ENCODE measurements at places on chromosomes 16 and 17. TPM values are rescaled to one million over a fixed set of nuclear protein-coding genes. Genes with fewer than 3 reads are reported as not detected.
A peak's percentile ranks its signal among the peaks of the same experiment; 100 is the strongest.

DNA sequence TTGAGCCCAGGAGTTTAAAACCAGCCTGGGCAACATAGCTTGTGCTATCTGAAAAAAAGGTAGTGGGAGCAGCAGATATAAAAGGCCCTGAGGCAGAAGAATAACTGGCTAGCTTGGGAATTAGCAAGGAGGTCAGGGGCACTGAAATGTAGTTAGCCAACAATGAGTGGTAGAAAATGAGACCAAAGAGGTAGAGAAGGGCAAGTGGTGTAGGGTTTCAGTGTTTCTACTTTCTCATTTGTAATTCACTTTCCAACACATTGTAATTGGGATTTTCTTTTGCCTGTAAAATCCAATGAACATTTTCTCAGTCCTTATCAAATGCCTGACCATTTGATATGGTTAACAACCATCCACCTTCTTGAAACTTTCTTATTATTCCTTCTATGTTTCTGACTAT, 95.1 kb upstream of the CORO6 start:
- DNase-seq: no peak

- peak; percentile 37 for DNase-seq
These were observed at the start of gene SCNN1B for GRCh38 chr16:23302045-23302956. Gene SCNN1B (plus strand): TSS chr16:23302302. CDS start chr16:23348600, 46,298 bp downstream.

- DNase-seq: no peak
These were observed 95.5 kb downstream of the PMP22 start for GRCh38 chr17:15169676-15170075.

DNA sequence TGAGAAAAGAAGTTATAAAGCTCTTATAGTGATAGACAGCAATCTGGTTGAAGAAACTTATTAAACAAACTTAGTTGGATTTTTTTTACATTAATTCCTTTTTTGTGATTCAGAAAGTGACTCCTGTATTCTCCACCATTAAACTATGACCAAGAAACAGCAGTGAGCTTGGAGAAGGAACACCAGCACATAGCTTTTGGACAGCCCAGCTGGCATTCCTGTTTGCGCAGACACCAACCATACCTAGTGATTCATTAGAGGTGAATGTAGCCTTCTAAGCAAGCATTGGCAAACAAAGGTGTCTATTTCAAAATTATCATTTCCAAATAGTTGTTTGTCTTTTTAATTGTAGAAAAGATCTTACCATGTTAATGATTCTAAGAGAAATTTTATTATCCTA, 94.4 kb downstream of the STXBP4 start:
- no peak for DNase-seq

DNA sequence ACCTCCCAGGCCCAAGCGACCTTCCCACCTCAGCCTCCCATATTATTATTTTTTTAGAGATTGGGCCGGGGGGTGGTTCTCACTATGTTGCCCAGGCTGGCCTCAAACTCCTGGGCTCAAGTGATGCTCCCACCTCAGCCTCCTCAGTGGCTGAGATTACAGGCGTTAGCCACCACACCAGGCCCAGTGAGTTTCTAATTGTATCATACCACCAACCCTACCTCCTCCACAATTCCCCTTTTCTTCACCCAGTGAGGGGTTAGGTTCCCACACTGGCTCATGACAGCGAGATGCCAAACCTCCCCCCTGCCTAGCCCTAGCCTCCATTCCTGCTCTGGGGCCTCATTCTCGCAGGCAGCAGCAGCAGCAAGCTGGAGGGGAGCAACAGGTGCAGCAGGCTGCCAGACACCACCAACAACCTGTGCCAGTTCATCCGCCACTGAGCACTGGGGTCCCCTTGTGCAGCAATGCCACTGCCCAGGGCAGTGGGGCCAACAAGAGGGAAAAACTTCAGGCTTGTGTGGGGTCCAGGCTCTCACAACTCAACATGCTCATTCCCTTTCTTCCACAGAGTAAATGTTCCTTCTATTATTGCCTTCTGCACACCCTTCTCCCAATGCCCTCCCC, 9.1 kb downstream of the ATP6V0D1 start:
- peak; percentile 17 for DNase-seq

- no peak for DNase-seq
These were observed 21.9 kb downstream of the SEC14L5 start for GRCh38 chr16:4979736-4980660.

GRCh38 chr17:76248013-76248782, 7.9 kb upstream of the RNF157 start:
- no peak for DNase-seq

- peak; percentile 49 for DNase-seq
These were observed 2.2 kb upstream of the LIMD2 start for GRCh38 chr17:63701868-63702720.

DNA sequence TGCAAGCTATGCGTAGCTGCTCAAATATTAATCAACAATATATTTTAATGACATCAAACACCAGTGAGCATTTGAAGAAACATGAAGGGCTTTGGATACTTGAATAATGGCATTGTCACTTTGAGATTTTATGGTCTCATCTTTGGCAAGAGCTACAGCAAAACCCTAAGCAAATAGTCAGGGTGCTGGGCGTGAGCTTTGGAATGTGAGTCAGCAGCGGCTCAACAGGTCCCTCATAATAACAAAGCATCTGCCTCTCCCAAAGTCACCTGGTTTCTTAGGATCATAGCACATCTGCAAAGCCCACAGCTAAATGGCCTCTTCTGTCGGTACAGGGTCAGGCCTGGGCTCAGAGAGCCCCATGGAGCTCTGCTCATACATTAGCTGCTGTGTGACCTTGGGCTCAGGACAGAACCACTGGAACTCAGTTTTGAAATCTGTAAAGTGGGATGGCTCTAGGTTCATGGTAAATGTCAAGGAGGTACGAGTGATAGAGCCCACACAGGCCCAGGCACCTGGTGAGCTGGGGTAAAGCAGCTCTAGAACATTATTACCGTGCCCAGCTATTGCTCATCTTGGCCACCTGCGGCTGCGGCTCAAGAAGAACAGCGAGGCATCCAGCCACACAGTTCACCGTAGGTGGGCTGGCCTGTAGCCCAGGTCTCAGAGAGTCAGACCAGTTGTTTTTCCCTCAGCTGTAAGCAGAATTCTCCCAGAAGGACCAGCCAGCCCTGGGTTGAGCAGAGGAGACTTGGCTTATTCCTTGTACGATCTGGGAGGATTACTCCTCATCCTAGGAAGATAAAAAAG, 544.5 kb upstream of the CDH11 start:
- no peak for DNase-seq

DNA sequence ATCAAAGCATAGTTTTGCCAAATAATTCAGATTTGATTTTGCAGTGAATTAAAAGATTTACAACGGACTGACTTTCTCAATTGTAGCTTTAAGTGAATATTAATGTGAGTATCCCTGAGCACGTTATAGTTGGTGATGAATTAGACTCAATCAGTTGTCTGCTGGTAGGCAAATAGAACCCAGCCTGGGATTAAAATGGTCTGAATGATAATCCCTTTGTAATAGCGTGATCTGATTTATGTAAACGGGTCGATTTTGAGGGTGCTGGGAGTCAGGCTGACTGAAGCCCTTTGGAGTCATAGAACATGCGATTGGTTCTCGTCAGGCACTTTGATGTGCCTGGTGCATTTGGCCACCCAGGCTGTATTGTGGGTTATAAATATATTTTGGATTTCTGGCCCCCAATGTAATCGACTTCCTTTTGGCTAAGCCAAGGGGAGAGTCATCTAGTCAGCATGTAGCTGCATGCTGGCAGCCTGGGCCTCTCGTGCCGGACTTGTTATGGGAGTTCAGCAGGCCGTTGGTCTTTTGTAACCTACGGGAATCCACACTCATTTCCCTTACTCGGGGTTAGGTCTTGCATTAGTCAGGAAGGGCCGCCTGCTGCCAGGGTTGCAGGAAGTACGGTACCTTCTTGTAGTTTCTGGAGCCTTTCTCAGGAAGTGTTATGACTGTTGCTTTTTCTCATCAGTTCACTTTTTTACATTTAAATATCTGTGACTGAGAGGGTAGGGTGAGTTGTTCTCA, 5.4 kb downstream of the PGS1 start:
- DNase-seq: peak; percentile 78

DNA sequence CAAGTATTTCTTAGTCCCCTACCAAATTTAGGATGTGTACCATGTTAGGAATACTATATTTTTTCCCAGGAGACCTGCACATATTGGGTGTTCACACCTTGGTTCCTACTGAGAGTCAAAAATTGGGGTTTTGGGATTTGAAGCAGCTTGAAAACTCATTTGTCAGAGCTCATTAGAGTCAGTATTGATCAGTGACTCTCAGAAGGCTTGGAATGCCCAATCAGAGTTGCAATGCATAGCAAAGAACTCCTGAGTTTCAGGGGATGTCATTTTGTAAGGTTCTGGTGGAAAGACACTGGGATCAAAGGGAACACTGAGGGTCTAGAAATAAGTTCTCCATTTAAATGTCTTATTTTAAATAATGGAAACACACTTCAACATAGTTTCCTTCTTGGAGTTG, 5.1 kb downstream of the HLF start:
- DNase-seq: no peak

DNA sequence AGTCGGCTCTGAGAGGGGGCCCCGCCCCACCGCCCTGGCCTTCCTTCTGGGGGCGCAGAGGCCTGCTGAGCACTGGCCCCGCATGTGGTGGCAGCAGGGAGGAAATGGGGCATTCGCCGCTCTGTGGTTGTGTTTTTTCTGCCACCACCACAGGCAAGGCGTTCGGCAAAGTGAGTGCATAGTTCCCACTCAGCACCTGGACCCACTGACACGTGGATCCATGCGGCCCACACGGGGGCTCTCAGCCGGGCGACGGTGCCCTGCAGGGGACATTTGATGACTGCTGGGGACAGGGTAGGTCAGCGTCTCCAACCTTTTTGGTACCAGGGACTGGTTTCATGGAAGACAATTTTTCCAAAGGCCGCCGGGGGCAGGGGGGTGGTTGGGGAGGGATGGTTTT, 70.9 kb downstream of the ENGASE start:
- DNase-seq: no peak

- DNase-seq: no peak
These were observed 86.4 kb upstream of the MYOCD start for GRCh38 chr17:12579288-12579687.

GRCh38 chr16:79363035-79363434, 237.5 kb downstream of the MAF start:
- no peak for DNase-seq

GRCh38 chr17:57732062-57732461, 13.0 kb downstream of the CCDC182 start:
- no peak for DNase-seq

GRCh38 chr16:29808219-29808900, 2.0 kb downstream of the MAZ start:
- DNase-seq: peak; percentile 39

- no peak for DNase-seq
These were observed 8.6 kb downstream of the CMC2 start for GRCh38 chr16:80997964-80998620.

DNA sequence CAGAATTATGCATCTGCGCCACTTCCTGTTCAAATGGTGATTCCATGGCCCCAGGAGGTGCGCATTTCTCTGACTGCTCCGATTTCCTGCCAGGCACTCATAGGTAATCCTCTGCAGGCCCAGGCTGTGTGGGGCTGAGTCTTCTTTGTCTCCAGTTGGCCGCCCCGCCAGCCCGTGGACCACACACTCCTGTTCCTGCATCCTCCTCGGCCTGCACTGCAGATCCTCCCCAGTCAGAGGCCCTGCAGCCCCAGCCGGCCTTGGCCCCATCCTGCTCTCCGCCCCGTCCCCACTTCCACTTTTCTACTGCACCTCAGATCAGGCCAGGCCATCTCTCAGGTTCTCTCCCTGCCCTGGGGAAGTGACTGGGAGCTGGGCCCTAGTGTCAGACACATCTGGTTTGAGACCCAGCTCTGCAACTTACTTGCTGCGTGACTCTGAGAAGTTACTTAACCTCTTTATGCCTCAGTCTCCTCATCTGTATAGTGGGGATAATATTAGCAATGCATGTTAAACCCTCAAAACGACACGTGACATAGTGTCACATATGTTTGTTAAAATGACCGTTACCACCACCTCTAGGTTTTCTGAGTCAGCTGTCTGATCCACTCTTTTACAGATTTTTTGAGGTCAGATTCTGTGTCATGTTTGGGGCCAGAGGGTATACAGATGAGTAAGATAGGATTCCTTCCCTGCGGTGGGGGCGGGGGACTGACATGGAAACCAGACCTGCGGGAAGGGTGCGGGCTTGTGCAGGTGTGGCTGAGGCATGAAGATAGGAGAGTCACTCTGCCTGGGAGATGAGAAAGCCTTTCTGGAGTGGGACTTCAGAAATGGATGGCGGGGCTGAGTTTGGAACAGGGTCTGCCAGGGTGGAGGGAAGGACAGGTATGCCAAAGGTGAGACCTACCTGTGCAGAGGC, 12.8 kb downstream of the RAB11FIP4 start:
- no peak for DNase-seq

GRCh38 chr17:64269687-64270649, 6.9 kb upstream of the TEX2 start:
- DNase-seq: no peak

DNA sequence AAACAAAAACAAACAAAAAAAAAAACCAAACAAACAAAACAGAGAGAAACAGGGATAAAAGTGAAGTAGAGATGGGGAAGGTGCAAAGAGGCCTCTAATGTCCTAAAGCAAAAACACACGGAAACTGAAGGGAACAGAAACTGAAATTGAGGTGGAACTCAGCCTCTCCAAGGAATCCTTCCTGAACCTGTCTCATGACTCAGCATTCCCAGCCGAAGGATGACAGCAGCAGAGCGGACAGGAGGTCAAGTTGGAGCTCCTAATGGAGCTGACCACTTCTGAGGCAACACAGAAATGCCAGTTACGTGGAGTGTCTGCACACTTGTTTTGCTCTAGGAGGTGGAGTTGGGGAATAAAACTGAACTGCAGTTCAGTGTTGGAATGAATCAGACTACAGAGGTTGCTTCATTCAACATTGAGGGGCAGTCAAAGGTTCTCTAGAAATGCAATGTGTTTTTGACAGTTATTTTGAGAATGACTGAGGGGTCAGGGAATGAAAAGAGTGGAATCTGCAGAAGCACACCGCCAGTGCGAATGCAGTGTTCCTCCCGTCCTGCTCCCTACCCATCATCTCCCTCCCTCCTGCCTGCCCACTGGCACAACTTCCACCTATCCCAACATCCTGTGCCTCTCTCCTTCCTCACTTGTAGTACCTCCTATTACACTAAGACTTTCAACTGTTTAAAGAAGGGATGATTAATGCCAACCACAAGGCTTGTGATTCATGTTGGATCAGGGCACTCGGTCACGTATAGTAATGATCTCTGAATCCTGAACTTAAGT, 6.3 kb downstream of the UBE2O start:
- no peak for DNase-seq

ABCC3 gene
- total RNA-seq: 0.37 TPM

CD300H gene
- not detected for total RNA-seq

ABCC12 gene
- not detected for total RNA-seq

MYO19 gene
- 20.0 TPM for total RNA-seq

MGAT5B gene
- not detected for total RNA-seq

CCL4 gene
- total RNA-seq: 0.74 TPM

SSTR5 gene
- total RNA-seq: 25.8 TPM

KRT33A gene
- total RNA-seq: not detected

CLEC19A gene
- total RNA-seq: not detected
